ENCODE measurements at places on chromosomes 16 and 17. TPM values are rescaled to one million over a fixed set of nuclear protein-coding genes. Genes with fewer than 3 reads are reported as not detected.

The CTRB1 gene
- not detected for total RNA-seq

The TBC1D3E gene
- total RNA-seq: not detected

The DPEP3 gene
- total RNA-seq: not detected

The VWA3A gene
- total RNA-seq: not detected

The SLFN5 gene
- total RNA-seq: 13.8 TPM

- no peak for DNase-seq
Observed at GRCh38 chr16:84486551-84487235, 17.8 kb downstream of the MEAK7 start.

- no peak for DNase-seq
Observed at GRCh38 chr17:62149961-62150360, 84.9 kb upstream of the MED13 start.

DNA sequence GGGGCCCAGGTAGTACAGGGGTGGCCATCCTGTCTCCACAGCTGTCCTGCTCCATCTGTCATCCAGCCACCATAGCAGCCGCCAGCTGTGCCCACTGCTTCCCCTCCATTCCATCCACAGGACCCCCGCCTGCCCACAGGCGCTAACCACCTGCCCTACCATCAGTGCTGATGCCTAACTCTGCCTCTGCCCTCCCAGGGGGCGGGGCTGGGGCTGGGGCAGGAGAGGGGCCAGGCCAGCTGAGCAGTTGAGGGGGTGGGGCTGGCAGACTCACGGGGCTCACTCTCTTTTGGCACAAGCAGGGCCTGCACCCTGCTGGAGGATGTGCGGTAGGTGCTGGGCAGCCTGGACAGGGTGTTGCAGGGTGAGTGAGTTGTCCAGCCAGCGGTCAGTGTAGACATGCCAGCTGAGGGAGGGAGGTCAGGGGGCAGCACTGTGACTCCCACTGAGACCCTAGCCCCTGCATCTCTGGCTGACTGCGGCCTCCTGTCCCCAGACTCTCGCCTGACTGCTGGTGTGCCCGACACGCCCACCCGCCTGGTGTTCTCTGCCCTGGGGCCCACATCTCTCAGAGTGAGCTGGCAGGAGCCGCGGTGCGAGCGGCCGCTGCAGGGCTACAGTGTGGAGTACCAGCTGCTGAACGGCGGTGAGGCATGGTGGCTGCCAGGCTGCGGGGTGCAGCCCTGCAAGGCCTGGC lies 9.6 kb downstream of the GALK1 start:
- DNase-seq: no peak

DNA sequence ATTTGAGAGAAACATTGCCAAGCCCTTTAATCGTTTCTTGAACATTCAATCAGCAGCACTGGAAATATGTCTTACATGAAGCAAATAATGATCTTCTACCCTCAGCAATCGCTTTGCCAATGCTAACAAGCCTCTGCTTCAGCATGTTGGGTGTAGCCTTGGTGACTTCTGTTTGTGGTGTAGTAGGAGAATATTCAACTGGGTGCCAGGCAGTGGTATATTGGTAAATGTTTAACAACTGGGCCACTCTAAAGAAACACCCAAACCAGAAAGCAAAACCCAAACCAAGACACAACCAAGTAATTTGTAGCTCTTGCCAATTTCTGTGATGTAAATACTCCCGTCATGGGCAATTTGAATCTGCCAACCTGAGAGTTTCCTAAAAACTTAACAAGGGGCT lies 9.7 kb downstream of the CDH13 start:
- DNase-seq: no peak

DNA sequence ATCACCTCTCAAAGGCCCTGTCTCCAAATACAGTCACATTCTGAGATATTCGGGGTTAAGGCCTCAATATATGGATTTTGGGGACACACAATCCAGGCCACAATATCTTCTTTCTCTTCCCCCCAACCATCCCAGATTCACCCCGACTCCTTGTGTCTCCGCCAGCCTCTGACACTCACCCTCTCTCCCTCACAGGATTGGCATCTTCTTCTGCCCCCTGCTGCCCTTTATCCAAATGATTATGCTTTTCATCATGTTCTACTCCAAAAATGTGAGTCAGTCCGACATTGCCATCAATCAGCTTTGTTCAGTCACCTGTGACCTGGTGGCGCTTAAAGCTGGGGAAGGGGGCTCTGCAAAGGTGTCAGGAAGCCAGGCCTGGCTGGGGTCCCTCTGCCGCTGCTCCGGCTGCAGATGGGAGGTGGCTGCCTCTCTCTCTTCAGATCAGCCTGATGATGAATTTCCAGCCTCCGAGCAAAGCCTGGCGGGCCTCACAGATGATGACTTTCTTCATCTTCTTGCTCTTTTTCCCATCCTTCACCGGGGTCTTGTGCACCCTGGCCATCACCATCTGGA lies 35.1 kb downstream of the GDE1 start:
- DNase-seq: no peak

GRCh38 chr17:43854498-43854897 lies 7.5 kb downstream of the CD300LG start:
- DNase-seq: no peak

DNA sequence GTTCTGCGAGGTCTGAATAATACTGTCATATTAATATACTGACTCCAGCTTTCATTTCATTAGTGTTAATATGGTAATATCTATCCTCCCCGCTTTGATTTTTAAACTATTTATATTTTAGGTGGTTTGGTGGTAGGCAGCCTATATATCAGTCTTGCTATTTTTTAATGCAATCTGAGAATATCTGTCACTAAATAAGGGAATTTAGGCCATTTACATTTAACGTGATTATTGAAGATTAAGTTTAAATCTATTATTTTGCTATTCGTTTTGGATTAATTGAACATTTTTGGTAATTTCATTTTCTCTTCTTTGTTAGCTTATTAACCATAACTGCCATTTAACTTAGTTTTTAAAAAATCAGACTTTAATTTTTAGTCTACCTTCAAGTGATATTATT lies 247.7 kb upstream of the PMFBP1 start:
- no peak for DNase-seq

- DNase-seq: no peak
Observed at GRCh38 chr17:40034426-40035161, 19.4 kb downstream of the CSF3 start.

DNA sequence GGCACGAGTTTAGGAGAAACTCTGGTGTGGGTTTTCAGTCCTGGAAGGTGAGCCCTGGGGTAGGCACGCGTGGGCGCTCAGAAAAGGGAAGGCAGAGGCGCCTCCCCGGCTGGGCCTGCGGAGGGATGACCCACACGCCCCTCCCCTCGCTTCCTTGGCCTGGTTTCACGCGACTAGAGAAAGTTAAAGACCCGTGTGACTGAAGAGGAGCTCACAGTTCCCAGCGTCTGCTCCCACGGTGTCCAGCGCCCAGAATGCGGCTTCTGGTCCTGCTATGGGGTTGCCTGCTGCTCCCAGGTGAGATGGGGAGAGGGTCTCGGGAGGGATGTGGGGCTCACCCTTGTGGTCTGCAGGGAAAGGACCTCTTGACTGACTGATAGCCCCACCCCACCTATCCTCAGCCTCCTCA lies at the start of gene CD300LG:
TSS of gene CD300LG (plus strand) at position 214 of the 409 bp plus-strand sequence. CDS start at position 255, 41 bp downstream.
- DNase-seq: no peak

DNA sequence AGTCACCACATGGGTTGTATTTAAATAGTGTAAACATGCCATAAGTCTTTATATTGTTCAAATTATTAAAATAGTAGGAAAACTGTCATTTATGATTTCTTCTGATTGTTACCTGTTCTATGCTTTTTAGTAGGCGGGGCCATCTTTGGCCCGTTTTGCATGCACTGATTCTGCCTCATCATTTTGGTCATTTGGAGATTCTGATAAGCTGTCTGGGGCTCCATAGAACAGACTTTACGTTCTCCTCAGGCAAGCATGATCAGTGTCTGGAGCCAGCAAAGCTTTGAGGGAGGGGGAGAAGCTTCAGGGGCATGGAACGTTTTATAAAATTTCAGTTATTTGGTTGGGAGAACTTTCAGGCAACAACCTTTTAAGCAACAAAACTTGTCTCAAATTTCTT lies 8.8 kb downstream of the NDEL1 start:
- no peak for DNase-seq

- DNase-seq: no peak
Observed at GRCh38 chr17:27473748-27474609, 17.7 kb downstream of the KSR1 start.

DNA sequence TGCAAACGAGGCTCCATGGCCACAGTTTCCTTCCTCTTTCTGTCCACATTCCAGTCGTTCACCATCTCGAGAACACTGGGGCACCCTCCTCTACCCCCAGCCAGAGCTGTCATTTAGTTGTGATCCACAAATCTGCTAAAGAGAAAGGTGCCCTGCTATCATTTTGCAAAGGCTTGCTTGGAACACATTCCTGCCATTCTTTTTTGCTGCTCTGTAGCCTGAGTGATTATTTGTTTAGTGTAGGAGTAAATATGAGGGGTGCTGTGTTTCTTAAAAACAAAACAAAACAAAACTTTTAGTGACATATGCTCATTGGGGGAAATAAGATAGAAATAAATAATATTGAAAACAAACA lies 166.7 kb downstream of the PRKCA start:
- no peak for DNase-seq

GRCh38 chr17:6077752-6078151 lies 7.6 kb downstream of the WSCD1 start:
- no peak for DNase-seq

Measured in cardiac septum (tissue), 1 donor.